ENCODE measurements at places on chromosomes 7 and 10. TPM values are rescaled to one million over a fixed set of nuclear protein-coding genes. Genes with fewer than 3 reads are reported as not detected.

DNA sequence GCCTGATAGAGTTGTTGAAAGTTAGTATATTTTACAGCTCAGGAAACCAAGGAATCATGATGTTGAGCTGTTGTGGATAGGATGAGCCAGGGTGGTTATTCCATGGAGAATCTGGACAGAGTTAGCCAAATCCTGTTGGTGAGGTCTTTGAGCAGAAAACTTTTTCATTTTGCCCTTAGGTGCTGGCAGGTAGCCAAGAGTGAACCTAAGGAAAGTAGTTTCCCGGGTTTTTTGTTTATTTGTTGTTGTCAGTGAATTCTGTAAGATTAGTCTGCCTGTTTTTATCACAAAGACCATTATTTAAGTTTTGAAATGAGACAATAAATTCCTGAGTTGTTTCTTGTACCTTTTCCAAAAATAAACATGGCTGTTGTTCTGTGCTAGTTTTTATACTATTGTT is 61.0 kb downstream of the GALNT11 start:
- no peak for DNase-seq

DNA sequence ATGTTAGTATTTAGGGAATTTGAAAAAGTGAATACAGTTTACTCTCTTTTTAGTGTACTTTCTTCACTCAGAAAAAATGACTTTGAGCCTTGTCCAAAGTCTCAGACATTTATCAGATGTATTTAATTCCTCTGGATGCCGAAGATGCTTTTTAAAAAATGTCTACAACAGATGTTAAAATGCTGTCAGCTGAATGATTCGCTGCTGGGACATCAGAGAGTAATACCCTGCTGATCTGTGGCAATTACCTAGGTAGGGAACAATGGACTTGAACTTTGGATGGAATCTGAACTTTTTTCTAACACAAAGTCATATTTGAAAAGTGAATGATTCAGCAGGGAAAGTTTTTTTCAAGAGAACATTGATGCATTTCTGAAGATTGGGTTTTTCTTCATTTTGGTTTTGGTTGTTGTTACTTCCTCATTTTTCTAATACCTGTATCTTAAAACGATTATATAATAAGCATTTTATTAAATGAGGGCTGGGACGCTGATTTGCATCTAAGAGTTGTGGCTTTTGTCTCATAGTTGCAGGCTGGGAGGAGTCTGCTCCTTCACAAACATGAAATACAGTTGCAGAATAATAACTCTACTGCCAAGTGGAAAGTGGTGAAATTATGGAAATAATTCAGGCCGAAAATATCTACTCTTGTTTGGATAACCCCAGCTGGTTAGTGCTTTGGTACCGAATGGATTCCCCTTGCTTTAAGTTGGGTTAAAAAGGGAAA is 98.0 kb downstream of the SPAG6 start:
- DNase-seq = no peak

GRCh38 chr7:21077602-21078001 is 290.9 kb upstream of the SP8 start:
- DNase-seq = no peak

DNA sequence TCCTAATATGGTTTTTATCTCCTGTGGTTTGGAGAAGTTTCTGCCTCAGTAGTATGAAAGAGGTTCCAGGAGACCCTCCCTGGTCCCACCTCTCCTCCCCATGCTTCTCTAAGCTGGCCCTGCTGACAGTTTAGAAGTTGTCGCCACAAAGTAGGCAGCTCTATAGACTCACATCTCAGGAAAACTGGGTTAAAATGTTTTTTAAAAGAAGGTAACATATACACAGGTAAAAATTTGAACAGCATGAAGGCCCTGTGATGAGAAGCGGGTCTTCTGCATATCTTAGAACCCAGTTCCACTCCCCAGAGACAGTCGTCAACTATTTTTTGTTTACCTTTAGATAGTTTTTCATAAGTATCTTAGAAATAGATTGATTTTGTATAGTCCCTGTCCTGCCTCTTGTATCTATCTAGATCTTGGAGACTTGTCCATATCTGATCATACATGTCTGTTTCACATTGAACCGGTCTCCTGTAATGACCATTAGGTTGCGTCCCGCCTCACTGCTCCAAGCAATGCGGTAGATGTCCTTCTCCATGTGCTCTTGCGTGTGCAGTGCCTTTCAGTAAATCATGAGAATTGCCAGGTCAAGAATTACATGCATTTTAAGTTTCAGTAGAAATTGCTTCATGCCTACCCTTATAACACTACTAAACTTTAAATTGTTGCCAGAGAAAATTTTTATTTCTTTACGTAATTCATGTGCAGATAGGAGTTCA is 2.2 kb downstream of the DUSP5 start:
- no peak for DNase-seq

DNA sequence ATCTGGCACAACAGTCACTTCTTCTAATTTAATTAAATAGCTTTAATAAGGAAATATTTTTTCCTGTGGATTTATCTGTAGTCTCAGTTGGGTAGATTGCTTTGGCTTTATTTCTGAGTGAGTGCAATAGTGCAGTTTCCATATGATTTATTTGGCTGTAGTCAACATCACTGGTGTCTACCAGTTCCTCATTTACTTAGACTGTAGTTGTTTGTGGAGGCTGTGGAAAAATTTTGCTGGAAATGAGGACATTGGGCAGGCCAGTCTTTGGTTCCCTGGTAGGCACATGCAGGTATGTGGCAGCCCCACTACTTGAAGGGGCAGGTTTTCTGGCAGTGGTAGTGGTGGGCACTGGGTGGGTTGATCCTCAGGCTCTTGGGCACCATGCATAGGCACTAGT is 15.5 kb downstream of the TAS2R40 start:
- no peak for DNase-seq

DNA sequence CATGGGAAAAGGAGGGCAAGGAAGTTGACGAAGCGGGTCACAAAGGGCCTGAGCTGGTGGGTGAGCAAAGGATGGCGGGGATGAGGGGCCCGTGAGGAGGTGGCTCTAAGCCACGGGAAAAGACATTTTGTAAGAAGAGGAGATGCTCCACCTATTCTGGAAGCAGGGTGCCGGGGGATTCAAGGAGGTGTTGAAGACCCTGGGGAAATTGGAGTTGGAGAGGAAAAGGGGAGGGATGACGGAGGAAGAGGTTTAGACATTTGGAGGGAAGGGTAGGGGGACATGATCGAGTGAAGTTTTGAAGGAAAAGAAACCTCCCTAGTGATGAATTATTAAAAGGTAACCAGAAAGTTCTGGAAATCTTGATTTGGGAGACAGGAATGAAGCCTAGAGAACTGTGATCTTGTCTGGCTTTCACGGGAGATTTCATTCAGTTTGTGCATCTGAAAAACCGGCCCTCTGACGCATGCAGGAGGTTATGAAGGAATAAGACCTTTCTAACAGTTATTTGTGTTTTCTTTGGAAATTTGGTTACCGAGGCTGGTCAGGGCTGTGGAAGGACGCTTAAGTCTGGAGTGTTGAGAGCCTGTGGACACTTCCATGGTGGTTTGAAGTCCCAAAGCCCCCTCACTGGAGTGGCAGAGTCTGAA is 1.4 kb downstream of the SMO start:
- DNase-seq = no peak

- no peak for DNase-seq
Measured at GRCh38 chr10:47254611-47255010, 45.4 kb upstream of the GDF10 start.

DNA sequence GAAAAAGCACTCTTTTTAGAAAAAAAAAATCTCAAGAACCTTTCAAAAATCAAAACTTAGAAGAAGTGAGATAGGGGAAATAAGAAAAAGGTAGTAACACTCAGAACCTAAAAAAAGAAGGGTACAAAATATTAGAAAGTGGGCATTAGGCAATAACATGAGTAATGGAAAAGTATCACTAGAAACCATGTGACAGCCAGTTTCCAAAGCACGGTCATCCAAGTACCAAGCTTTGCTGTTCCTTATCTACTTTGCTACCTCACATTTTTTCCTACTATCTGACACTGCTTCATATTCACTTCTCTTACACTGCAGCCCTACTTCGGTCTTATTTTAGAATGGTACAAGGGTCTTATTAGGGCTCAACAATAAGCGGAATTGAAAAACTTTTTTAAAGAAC is 30.3 kb downstream of the IMMP2L start:
- DNase-seq = no peak

DNA sequence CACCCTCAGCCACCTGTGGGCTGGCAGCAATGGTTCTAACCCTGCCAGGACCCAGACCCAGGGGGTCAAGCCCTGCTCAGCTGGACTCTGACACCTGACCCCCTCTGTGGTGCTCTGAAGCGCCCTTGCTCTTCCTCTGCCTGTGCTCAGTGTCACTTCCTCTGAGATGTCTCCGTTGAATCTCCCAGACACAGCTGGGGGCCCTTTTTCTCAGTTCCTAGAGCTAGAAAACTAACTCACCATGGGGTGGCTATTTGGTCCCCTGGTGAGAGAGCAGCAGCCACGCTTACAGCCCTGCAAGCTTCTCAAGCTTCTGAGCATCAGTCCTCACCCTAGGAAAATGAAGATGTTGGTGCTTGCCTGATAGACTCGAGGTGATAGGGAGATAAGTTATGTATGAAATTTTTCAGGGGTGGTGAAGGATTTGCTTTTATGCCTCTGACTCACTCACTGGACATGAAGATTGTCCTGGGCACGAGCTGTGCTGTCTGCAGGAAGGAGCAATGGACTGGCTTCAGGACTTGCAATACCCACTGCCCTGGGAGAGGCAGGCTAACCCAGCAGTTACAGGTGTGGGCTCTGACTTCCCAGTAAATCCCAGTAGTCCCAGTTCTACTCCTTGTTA is 29.6 kb downstream of the COL13A1 start:
- no peak for DNase-seq

GRCh38 chr7:131970602-131971001 is 414.2 kb upstream of the PODXL start:
- DNase-seq = no peak

GRCh38 chr7:45976485-45976856 is 55.4 kb upstream of the IGFBP3 start:
- no peak for DNase-seq

- DNase-seq = no peak
Measured at GRCh38 chr10:117532451-117533107, 10.0 kb upstream of the EMX2 start.

GRCh38 chr7:108203537-108203936 is 73.4 kb upstream of the LAMB4 start:
- no peak for DNase-seq

DNA sequence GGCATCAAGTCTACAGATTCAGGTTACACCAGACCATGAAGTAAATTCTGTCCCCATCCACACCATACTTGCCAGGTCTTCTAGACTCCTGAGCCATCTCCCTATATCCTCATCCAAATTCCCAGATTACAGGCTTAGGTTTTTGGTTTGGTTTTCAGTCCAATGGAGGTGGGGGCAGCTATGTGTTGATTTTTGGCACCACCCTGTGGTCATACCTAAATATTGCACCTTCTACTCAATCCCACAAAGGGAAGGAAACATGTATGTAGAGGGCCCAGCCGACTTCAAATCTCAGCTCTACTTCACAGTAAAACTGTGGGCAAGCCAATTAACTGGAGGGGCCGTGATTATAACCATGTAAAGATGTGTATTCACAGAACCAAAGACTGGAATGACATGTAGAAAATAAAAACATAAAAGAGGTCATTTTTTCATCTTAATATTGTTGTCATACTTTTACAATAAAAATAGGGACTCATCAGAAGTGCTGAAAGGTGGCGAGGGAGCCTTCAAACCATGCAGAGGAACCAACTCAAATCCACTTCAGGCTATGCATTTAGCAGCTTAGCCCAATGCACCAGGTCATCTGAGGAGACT is 19.8 kb downstream of the ERCC6 start:
- DNase-seq = peak; percentile 67

- no peak for DNase-seq
Measured at GRCh38 chr10:43120929-43121314, 17.3 kb upstream of the CSGALNACT2 start.

DNA sequence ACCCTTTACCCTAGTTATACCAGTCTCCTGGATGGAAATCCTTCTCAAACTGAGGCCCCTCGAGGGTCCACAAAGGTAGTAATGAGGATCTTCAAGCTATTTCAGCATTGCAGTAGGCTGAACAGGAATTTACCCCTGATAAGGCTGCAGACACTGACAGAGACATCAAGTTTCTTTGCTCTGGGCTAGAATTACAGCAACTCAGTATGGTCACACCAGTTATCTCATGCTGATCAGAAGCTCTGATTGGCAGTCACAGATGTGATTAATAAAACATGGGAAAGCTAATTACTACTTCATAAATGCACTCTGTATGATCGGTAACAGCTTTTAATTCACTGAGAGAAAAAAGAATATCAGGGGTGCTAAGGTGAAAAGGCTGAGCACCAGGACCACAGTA is 30.6 kb downstream of the FAM204A start:
- no peak for DNase-seq

GRCh38 chr7:50552139-50552538 is 13.1 kb downstream of the DDC start:
- no peak for DNase-seq

- DNase-seq = no peak
Measured at GRCh38 chr7:105448181-105448580, 59.5 kb upstream of the SRPK2 start.

GATA3 gene
- total RNA-seq = 3.1 TPM

CC2D2B gene
- not detected for total RNA-seq

RBM28 gene
- 100 TPM for total RNA-seq

PRF1 gene
- not detected for total RNA-seq

MEST gene
- total RNA-seq = 37.4 TPM

CFTR gene
- 0.37 TPM for total RNA-seq

BTBD16 gene
- not detected for total RNA-seq

MMD2 gene
- total RNA-seq = not detected

HPS1 gene
- total RNA-seq = 40.6 TPM

TPK1 gene
- 1.8 TPM for total RNA-seq

HHEX gene
- 12.1 TPM for total RNA-seq

SPOCK2 gene
- total RNA-seq = 0.11 TPM

CPA2 gene
- total RNA-seq = 0.26 TPM

NPC1L1 gene
- not detected for total RNA-seq

Data from A673 (cell line).